Posterior vena cava (tissue), 2 donors: ENCODE measurements at places on chromosomes 12 and 14. TPM values are rescaled to one million over a fixed set of nuclear protein-coding genes. Genes with fewer than 3 reads are reported as not detected.
A peak's percentile ranks its signal among the peaks of the same experiment; 100 is the strongest.

The NKX2-1 gene
- total RNA-seq: not detected

The USP44 gene
- total RNA-seq: 1.3 TPM

The RPS6KL1 gene
- total RNA-seq: 9.6 TPM

The ZNF385A gene
- total RNA-seq: 23.2 TPM

The CCDC175 gene
- total RNA-seq: 0.10 TPM

The SLC10A1 gene
- not detected for total RNA-seq

The CCND2 gene
- 129 TPM for total RNA-seq

The PSME1 gene
- 119 TPM for total RNA-seq

The NOS1 gene
- 0.60 TPM for total RNA-seq

The SDS gene
- 0.83 TPM for total RNA-seq

- DNase-seq: no peak
These were observed 19.3 kb downstream of the CYP46A1 start for GRCh38 chr14:99703381-99703780.

DNA sequence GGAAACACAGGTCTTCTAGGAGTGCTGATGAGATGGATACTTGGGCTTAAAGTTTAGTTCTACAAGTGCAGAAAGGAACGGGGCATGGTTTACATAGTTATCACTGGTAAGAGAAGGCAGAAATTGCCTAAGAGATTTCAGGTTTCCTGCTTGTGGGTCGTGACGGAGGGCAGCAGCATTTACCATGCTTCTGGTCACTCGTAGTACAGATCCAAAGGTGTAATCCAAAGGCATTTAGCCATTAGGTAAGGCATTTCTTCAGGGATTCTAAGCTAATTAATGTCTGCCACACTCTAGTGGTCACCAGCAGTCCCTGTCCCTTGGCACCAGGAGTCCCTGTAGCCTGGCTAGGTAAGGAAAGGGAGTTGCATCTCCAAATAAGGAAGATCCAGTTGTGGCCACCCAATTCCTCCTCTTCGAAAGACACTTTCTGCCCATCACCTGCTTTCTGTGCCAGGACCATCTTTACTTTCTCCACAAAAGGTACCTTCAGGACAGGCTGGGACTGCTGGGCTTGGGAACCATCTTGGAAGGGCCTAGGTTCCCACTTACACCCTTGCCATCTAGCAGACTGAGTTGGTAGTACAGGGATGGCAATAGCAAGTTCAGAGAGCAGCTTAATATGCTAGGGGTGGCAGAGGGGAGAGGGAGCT lies 1.5 kb downstream of the GSTZ1 start:
- DNase-seq: no peak

DNA sequence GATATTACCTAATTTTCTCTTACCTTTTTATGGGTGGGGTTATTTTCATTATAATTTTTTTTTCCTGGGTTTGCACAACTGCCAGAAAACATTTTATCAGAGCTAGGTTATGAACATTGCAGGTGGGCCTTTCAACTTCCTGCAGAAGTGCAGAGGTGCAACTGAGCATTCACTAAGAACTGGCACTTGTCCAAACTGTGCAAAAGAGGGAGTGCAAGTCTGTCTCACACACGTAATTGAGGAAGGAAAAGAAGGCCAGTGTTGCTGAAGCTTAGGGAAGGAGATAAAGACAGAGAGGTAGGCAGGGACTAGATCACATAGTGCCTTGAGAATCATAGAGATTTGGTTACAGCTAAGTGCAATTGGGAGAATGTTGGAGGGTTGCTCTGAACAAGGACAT lies 14.1 kb upstream of the AMN1 start:
- no peak for DNase-seq

DNA sequence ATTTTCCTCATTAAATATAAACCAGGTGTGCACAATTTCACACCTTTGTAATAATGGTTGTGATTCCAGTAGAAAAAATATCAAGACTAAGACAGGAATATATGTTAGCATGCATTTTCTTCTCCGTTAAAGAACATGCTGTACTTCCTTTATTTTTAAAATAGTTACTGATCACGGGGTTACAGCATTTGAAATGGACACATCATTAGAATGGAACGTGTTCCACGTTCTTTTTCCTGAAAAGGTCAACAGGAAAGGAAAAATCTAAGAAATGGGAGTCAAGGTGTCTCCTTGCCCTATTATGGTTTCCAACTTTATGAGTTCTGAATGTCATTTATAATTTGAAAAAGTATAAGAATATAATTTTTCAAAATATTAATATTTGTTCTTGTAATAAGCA lies 1325.7 kb downstream of the SLC16A7 start:
- no peak for DNase-seq

GRCh38 chr12:6205144-6205539 lies 4.9 kb downstream of the CD9 start:
- DNase-seq: peak; percentile 89

DNA sequence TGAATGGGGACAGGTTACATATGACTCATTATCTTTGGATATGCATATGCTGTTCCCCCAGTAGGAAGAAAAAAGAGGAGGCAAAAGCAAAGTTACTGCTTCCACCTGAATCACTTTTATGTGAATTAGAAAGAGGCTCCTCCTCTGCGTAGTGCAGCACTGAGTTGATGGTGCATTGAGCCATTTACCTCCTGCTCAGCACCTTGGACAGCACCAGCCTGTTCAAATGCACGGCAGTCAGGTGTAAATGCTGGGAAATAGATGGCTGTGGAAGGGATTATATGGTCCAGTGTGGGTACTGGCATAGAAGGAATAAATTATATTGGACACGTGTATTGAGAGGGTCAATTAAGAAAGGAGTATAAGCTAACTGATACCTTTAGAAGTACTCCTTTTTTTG lies 541.9 kb upstream of the SEL1L start:
- DNase-seq: no peak

DNA sequence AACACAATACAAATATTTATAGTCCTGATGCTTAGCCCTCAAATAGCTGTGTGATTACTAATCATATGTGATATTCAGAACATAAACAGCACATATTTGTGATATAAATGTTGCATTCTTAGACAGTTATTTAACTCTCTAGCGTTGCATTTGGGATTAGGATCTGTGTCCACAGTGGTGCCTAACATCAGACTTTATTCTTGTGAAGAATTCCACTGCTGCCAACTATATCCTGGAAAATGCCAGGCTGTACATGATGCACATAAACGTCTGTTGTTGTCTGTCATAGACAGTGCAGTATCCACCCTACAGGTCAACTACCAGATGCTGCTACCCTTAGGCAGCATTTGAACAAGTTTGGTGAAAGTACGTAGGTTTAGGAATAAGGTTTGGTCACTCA lies 39.0 kb downstream of the SLC38A4 start:
- no peak for DNase-seq

DNA sequence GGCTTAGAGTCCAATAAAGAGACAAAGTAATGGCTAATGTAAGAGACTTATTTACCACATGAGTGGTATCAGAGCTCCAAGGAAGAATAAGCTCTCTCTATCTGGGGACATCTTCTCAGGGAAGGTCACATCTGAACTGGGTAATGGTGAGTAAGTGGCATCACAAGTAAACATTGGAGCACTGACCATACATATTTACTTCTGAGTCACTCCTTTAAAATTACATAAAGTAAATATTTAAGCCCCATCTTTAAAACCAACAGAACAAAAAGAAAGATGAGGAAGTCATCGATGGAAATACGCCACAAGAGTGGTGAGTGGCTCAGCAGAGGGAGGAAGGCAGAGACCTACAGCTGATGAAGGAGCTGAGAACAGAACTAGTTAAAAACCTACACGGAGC lies 159.9 kb downstream of the DUSP6 start:
- DNase-seq: no peak

- DNase-seq: no peak
These were observed 227.7 kb downstream of the FSCB start for GRCh38 chr14:44279357-44279756.

DNA sequence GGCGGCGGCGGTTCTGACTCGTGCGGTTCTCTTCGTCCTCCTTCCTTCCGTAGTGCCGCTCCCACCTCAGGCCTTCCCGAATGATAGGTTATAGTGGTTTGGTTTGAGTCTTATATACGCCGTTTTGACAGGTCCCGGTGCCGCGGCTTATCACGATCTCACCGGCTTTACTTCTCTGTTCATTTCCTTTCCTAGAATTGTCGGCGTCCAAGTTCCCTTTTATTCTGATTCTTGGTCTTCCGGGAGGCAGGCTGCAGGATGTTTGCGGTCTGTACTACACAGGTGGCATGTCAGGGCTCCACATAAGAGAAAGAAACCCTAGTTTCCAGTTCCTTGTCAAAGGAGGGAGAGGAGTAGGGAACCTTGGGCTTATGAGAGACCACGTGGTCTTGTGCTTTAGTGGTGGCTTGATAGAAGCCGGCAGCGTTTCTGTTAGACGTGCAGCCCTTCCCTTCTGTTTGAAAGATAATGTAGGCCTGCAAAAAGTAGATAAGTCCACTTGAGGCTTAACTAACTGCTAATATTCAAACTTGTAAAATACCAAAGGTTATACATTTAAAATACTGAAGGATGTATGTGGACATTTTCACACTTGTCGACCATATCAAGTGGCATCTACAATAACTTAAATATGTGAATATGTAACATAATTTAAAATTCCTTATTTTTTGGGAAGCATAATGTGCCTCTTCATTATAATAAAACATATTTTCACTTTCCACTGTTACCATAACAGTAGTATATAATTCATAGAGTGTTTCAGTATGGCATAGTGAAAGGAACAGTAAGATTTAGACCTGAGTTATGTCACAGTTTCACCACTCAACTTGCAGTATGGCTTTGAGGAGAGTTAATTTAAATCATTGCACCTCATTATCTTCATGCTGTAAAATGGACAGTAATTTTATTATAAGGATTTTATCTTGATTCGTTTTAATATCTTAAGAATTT lies 804 bp downstream of the USP15 start:
- no peak for DNase-seq

GRCh38 chr12:100329800-100330199 lies 27.1 kb upstream of the SLC17A8 start:
- DNase-seq: no peak

- DNase-seq: no peak
These were observed 27.6 kb downstream of the KICS2 start for GRCh38 chr12:64194333-64195149.

- no peak for DNase-seq
These were observed 50.3 kb upstream of the SRSF5 start for GRCh38 chr14:69716478-69717187.

DNA sequence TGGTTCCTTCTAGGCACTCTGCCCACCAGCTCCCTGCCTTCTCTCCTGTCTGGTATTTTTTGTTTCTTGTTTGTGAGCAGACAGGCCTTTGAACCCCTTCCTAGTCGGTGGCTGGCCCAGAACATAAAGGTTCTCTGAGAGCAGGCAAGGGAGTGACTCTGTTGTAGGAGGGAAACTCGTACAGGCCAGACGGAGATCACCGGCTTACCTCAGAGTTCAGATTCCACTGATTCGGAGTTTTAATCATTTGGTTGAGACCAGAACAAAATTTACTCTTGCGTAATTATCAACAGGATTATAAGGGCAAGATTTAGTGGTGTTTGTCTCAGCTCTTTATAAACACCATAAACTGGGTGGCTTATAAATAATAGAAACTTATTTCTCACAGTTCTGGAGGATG lies 128.3 kb downstream of the PLXNC1 start:
- DNase-seq: no peak

DNA sequence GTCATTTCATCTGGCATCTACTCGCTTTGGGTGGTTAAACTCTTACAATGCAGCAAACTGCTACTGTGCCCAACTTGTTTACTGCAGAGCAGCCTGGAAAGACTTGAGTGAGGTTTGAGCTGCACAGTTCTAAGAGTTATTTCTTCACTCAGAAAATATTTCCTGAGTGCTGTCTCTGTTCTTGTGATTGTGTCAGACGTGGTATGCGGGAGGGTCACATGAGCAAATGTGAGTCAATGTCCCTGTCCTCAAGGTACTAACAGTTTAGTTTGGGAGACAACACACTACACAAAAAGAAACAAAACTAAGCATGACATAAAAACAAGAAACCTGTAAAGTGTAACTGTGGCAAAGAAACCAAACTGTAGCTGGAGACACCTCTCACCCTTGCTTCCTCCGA lies 32.4 kb downstream of the FLVCR2 start:
- no peak for DNase-seq

DNA sequence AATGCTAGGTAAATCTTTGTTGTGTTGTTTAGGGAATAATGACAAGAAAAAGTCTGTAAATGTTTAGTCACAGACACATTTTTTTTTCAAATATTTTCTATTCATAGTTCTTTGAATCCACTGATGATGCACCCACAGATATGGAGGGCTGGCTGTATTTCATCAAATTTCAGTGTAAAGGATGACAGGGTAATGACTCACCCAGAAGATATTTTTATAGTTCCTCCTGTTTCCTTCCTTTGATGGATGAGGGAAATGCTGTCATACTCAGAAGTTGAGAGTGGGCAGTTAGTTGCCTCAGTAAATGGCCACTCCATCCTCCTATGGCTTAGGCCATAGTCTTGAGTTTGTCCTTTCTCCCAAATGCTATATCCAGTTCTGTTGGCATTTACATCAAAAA lies 76.9 kb upstream of the REP15 start:
- no peak for DNase-seq

GRCh38 chr12:21451529-21451928 lies 14.1 kb downstream of the PYROXD1 start:
- DNase-seq: no peak

- peak; percentile 88 for DNase-seq
These were observed 768 bp downstream of the CEP170B start for GRCh38 chr14:104865631-104866441.

DNA sequence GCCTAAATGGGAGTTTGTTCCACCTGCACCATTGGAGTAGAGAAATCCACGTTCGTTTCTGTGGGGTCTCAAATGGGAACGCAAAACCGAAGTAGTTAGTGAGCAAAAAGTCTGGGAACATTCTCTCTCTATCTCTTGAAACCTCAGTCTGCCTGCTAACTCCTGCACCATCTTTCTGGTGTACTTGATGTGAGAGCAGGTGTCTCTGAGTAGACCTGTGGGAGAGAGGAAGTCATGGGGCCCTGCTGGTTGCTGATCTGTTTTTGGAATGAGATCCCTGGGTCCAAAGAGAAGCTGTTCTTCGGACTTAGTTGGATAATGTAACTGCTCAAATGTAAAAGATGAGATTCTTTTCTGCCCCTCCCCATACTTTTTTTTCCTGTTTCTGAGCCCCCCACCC lies 57.3 kb downstream of the MAX start:
- DNase-seq: no peak
